ENCODE measurements at places on chromosomes 5 and 9.
A peak's percentile ranks its signal among the peaks of the same experiment; 100 is the strongest.

- DNase-seq: no peak
These were observed 172.0 kb upstream of the KLF9 start for GRCh38 chr9:70586476-70586875.

- DNase-seq: no peak
These were observed 179.1 kb downstream of the ADAMTS12 start for GRCh38 chr5:33712664-33713063.

GRCh38 chr5:66892716-66893115 lies 296.5 kb downstream of the MAST4 start:
- no peak for DNase-seq

GRCh38 chr5:164277720-164278119 lies 772.3 kb downstream of the MAT2B start:
- DNase-seq: no peak

DNA sequence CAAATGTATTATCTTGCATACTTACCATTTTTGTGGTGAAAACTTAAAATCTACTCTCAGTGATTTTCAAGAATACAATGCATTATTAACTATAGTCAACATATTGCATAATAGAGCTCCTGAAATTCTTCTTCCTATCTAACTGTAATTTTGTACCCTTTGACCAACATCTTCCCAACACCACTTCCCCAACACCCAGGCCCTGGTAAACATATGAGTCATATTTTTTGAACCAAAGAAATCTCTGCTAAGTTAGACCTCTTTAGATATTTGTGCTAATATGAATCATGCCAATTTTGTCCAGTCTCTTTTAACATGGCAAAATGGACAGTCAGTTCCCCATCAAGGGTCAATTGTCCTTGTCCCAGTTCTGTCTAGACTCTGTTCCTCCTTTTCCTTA lies 18.5 kb upstream of the RGS7BP start:
- no peak for DNase-seq

- no peak for DNase-seq
These were observed 110.0 kb downstream of the ISOC1 start for GRCh38 chr5:129204525-129204924.

- no peak for DNase-seq
These were observed 78.4 kb downstream of the PLPP1 start for GRCh38 chr5:55456216-55456895.

GRCh38 chr9:81598811-81599210 lies 90.5 kb downstream of the TLE1 start:
- DNase-seq: no peak

DNA sequence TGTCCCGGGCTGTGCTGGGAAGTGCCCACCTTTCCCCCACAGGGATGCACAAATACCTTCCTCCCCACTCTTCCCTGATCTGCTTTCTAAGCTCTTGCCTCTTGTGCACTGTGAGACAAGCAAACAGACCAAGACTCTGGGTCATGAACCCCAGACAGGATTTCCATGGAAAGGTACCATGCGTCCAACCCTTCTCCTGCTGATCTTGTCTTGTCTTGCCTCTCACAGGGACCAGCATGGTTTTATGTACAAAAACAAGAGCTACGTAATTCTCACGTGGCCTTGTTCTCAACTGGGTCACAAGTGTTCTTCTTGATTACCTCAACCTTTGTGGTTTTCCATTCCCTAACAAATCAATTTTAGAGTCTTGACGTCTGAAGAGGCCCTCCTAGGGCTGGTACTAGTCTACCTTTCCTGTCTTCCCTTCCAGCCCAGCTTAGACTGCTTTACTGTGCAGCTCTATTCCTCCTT lies 176.5 kb upstream of the MAP3K1 start:
- DNase-seq: peak; percentile 87

GRCh38 chr9:26341545-26341944 lies 551.1 kb downstream of the CAAP1 start:
- no peak for DNase-seq

DNA sequence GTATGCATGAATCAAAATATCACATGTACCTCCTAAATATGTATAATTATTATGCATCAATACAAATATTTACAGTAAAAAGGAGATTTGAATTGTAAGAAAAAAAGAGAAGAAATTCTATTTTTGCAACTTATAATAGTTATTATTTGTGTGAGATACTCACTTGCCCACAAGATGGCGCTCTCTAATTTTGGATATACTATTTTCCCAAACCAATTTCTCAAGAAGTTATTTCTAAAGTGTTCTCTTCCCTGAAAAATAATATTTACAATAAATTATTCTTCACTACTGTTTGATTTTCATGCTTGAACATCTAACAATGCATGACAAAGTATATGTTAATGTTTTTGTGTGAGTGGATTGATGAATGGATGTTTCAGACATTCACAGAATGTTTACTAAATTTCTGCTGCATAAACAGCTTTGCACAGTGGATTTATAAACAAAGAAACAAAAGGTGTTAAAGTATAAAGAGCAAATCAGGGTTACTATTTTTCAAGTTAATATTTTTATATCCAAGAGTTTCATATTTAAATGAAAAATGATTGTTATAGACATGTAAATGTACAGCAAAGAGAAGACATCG lies 503.4 kb downstream of the PDE4D start:
- DNase-seq: no peak

DNA sequence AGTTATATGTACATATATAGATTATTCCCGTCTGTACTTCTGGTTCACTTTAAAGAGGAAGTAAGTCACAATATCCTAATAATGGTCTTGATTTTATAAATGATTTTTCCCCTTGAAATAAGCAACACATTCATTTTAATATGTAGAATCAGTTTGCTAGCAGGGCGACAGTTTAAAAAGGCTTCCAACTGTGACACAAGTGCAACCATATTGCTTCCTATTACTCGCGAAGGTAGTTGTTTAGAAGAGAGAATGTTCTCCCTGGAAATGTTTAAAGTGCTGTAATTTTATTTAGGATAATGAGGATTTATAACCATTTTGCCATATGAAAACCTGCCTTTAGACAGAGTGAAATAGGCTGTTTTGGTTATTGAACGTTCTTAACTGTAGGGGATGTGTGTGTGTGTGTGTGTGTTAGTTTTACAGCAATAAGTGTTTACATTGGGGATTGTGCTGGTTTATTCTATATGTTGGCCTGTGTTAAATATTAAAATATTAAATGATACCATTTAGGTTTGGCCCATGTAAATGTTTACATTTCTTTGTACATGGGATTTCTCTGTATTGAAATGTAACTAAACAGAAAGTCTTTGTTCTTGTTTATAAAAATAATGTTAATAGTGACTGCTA lies 138.3 kb downstream of the PBX3 start:
- DNase-seq: no peak

DNA sequence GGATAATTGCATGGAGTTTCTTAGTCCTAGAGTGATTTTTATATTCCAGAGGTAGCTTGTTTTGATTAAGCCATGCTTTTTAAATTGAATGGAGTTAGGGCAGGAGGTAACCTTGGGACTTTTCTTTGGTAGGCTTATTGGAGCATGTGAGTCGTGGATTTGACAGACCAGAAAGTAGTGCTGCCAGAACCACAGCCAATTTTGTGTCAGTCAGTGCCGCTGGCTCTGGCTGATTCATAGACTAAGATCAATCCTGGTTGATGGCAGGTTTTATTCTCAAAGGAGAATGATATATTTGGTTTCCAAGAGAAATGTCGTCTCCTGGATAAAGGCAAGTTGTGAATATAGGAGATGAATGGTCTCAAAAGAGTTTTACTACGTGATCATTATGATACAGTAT lies 20.3 kb downstream of the RAI14 start:
- no peak for DNase-seq

DNA sequence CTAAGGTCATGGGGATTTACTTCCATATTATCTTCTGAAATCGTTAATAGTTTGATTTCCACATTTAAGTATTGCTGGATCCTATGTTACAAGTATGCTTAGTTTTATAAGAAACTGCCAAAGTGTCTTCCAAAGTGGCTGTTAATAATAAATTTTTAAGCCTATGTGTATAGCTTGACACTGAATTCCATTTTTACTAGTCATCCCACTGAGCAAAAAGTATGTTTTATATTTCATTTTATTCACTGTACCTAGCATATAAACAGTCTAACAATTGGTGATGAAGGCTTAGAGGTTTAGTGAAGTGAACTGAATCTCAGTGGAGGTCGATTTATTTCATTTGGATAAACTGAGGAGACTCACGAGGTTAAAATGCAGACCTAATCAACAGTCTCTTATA lies 174.6 kb downstream of the ADAMTS6 start:
- no peak for DNase-seq
